ENCODE measurements at places on chromosomes 2 and 18.

DNA sequence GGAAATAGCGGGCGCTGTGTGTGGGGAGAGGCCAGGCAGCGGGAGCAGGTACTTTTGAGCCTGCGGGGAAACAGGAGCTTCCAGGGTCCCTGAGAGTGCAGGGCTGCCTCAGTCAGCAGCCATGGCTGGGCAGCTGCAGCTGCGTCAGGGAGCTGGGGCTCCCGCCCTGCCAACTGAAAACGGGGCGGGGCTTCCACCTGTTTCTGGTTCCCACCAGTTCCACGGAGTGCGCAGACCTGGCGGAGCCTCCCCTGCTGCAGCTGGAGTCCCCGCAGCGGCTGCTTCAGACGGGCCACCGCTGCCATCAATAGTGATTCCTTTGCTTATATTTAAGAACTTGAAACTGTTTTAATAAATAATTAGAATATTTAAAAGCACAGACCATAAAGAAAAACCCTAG lies 30.6 kb upstream of the RPRM start:
- DNase-seq = no peak

DNA sequence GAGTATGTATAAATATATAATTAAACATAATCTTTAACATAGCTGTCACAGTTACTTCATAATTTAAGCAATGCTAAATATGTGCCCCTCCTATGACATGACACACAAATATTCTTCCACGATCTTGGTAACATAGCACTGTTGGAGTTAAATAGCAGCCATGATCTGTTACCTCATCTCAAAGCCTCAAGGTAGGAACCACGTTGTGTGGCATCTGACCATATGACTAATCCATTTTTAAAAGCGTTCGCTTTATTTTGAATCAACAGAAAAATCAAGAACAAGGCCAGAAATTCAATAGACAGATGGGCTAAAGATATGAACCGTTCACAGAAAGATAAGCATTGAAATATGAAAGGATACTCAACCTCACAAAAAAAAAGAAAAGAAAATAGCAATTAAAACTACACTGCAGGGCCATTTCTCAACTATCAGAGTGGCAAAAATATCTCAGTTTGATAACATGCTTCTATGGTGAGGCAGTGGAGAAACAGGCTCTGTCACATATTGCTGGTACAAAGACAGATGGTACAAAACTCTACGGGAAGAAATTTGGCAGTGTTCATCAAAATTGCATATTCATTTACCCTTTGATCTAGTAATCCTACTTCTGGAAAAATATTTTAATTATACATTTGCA lies 105.9 kb downstream of the TMX3 start:
- DNase-seq = no peak

DNA sequence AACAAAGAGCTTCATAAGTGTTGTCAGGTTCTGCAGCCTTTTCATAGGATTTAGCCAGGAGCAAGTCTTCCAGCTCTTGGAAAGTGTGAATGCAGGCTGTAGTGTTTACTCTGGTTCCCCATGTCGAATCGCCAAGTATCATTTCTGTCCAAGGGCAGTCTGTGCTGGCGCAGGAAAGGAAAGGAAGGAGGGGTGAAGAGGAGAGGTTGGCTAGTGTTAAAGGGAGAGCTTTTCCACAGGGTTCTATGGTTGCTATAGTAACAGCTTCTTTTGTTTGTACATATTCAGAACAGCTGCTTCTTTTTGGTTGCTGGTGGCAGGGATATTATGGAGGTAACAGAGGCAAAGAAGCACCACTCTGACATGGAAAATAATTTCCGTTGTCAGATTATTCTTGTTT lies 69.9 kb downstream of the KCNH7 start:
- DNase-seq = no peak

- DNase-seq = no peak
Observed at GRCh38 chr2:99780276-99780675, 290.5 kb upstream of the REV1 start.

DNA sequence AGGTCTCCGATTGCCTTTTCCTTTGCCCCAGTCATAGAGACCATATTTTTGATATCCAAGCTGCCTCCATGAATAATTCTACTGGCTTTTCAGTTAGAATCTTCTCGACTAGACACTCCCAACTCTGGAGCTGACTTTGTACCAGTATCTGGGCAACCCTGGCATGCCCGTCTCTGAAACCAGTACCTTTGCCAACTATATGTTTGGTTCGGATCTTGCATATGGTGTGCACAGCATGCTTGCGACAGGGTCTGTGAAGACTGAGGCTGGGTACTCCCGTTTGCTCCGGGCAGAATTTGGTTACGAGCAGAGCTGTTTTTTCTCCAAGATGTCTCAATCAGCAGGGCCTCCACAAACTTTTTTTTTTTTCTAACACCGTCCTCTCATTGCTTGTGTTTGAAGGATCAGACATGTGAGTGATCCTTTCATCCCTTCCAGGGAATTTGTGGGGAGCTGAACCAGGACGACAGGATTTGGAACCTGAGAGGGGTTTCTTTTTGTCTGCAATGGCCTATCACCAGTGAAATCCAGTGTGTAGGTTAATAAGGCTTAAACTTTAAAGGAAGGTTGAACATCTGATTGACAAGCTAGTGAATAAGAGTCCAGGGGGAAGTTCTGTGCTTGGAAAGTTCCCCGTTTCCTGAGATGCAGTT lies 322.3 kb downstream of the MYCN start:
- peak; percentile 28 for DNase-seq

DNA sequence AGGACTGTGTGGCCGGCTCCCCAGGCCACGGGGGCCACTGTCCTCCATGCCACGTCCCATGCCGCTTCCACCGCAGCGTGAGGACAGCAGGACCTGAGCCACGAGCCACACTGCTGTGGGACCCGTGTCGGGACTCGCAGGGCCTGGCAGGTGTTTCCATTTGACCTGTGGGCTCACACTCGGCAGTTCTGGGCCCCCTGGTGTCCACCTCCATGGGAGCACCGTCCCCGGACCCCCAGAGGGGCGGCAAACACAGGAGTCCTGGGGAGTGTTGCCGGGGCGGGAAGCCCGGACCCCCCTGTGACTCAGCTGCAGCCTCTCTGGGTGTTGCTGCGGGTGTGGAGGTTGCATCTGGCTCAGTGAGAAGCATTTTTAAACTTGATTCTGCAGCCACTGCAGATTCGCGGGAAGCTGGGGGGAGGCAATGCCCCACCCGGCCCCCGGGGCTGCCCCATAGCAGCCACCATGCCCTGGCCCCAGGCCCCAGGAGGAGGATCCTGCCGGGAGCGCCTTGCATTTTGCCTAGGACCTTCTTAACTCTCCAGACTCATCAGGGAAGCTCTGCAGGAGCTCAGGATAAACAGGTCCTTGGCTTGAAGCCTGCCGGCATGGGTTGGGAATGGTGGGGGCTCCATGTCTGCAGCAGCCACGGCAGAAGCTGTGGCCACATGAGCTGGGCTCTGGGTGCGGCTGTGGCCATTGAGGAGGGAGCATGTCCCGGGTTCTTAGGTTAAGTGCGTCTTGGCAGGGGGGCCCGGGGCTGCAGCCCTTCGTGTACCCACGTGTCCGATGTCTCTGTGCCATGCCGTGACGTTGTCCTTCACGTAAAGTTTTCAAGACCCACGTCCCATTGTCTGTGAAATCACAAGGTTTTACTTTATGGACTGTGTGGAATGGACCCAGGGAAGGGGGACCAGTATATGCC lies 30.9 kb downstream of the NFATC1 start:
- DNase-seq = no peak

DNA sequence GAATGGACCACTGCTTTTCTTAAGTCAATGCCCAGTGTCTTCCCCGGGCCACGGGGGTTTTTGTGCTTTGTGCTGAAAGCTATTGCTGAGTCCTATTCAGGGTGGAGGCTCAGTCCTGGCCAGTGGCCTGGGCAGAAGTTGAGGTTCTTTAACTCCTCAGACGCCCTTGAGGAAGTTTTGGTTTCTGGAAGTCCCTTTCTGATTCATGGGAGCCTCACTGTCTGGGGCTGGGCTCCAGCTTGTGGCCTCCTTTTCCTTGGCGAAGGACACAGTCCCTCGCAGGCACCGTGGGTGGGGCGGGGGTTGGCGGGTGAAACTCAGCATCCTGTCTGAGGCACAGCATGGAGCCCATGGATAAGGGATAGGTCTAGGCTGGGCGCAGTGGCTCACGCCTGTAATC lies 465.2 kb upstream of the HS6ST1 start:
- no peak for DNase-seq

GRCh38 chr2:143955401-143956065 lies 564.4 kb downstream of the ZEB2 start:
- no peak for DNase-seq

GRCh38 chr2:79771493-79771892 lies 258.6 kb downstream of the CTNNA2 start:
- DNase-seq = no peak

- DNase-seq = no peak
Observed at GRCh38 chr2:157936406-157936805, 60.3 kb upstream of the ACVR1 start.

DNA sequence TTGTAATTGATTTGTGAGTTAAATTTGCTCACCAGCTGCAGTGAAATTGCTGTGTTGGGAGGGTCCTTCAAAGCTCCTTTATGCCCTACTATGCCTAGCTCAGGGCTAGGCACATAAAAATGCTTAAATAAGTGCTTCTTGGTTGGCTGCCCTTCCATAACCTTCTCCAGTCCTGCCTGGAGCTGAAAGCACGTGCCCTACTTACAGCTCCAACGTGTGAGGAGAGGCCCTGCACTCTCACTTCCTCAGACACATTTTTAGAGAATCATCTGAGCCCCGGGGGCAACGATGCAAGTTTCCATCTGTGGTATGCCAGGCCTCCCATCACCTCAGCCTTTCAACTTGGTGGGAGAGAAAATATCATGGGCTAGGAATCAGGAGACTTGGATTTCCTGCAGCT lies 202.7 kb downstream of the BCL11A start:
- DNase-seq = no peak

DNA sequence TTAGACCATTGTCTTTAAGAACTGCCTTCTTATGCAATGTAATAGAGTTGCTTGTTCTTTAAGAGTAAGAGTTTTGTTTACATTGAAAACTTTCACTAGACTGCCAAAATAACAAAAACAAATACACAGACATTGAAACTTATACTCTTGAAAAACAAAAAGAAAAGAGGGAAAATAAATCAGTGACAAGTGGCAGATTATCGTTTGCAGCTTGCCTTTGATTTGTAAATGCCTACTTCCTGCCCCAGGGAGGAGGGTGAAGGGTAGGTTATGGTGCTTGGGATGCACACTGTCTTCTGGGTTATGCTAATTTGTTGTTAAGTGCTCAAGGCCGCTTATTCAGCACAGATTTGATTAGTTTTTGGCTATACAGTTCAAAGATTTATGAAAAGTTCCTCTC lies 198.7 kb downstream of the TGIF1 start:
- DNase-seq = no peak

DNA sequence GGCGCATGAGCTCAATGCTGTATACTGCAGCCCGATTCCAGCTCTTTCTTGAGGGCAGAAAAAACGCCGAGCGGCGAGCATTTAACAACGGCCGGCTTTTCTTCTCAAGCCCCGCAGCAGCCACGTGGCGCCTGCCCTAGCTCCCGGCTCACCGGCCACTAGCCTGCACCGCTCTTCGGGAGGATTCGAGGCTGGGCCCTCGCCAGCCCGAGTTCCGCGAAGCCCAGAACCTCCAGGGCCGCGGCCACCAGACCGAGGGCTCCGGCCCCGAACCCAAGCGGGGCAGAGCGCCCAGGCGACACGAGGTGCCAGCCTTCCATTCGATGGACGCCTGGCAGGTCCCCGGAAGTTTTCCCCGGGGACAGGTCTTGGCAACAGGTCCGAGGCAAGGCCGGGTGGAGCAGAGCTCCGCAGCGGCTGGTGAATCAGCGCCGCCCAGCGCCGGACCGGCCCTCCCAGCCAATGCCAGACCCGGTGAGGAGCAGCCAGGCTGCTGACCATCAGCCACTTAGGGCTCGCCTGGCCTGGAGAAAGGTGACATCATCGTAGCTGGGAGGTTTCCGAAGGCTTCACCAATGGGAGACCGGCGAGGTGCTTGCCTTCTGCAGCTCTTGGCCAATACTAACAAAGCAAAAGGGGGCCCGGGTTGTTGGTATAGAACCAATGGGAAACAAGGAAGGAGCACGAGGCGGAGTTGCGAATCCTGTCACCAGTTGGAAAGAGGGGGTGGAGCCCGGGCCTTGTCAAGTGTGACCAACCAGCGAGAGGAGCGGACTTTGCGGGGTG lies 552 bp upstream of the MXD1 start:
- peak; percentile 100 for DNase-seq
